Hematopoietic multipotent progenitor cell treated with erythropoietin and hydrocortisone succinate and interleukin-3 and kit ligand, for 4 days (in vitro differentiated cells): ENCODE measurements at places on chromosomes 4 and X.

GRCh38 chr4:37524267-37524666 lies 161.9 kb downstream of the RELL1 start:
- no peak for DNase-seq

GRCh38 chr4:43496188-43496587 lies 603.7 kb downstream of the GRXCR1 start:
- no peak for DNase-seq

GRCh38 chr4:120921456-120922380 lies 808 bp downstream of the PRDM5 start:
- DNase-seq = peak; percentile 57

DNA sequence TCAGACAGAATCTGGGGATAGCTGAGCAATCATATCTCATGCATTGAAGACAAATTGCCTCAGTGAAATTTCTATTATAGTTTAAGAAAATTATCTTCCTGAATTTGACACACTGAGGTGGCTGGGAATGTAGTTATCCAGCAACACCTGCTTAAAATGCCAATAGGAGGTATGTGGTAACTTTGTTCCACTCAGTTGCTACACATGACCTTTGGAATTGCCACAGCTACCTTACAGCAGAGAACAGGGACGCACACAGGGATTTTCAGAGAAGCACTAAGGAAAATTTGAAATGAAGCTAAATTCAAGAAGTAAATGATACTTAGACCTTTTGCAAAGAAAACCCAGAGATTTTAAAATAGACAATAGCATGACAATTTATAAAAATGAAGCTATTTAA lies 264.6 kb downstream of the IL1RAPL1 start:
- no peak for DNase-seq
